Umbilical cord (tissue), 2 donors: ENCODE measurements at places on chromosomes 3 and 15.

GRCh38 chr3:16633948-16634347, 28.7 kb upstream of the DAZL start:
- DNase-seq: no peak

- no peak for DNase-seq
These were observed 17.0 kb downstream of the SLC35G2 start for GRCh38 chr3:136835813-136836510.

DNA sequence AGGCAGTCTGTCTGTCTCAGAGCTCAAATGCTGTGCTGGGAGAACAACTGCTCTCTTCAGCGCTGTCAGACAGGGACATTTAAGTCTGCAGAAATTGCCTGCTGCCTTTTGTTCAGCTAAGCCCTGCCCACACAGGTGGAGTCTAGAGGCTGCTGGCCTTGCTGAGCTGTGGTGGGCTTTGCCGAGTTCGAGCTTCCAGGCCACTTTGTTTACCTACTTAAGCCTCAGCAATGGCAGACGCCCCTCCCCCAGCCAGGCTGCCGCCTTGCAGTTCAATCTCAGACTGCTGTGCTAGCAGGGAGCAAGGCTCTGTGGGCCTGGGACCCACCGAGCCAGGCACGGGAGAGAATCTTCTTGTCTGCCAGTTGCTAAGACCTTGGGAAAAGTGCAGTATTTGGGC, 25.0 kb upstream of the RPP14 start:
- no peak for DNase-seq

DNA sequence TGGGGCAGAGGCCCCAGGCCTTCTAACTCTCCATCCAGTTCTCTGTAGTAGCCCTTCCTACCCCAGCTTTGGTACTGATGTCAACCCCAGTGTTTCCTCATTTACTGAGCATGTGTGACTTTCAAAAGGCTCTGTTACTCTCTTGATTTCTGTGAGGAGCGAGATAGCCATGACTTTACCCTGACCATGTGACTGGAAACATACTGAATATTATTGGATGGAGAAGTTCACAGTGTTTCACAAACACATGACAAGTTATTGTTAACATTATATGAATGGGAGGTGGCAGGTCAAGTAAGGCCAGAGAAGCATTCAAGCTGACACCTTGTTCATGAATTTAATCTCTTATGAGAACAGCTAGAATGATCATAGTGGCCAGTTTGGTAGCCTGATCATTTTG, 53.7 kb downstream of the MAGI1 start:
- DNase-seq: no peak

GRCh38 chr3:141388823-141389621, 20.7 kb downstream of the ZBTB38 start:
- DNase-seq: no peak
